ENCODE measurements at places on chromosomes 16 and 17. TPM values are rescaled to one million over a fixed set of nuclear protein-coding genes. Genes with fewer than 3 reads are reported as not detected.

GRCh38 chr17:81045590-81046095 lies 10.7 kb downstream of the BAIAP2 start:
- H3K4me1 ChIP-seq = peaks cover 23% of the 10 kb centered on the region
- peak overlapping the region; percentile 86 for H3K27ac ChIP-seq
- H3K4me3 ChIP-seq = no peak overlapping the region
- no peaks in the 10 kb centered on the region for H3K36me3 ChIP-seq
- H3K27me3 ChIP-seq = no peaks in the 10 kb centered on the region

- no peak overlapping the region for H3K27ac ChIP-seq
- H3K27me3 ChIP-seq = no peaks in the 10 kb centered on the region
- H3K36me3 ChIP-seq = no peaks in the 10 kb centered on the region
- no peak for DNase-seq
- H3K4me3 ChIP-seq = no peak overlapping the region
- no peaks in the 10 kb centered on the region for H3K4me1 ChIP-seq
Measured at GRCh38 chr16:77951788-77952187, 70.6 kb upstream of the CLEC3A start.

DNA sequence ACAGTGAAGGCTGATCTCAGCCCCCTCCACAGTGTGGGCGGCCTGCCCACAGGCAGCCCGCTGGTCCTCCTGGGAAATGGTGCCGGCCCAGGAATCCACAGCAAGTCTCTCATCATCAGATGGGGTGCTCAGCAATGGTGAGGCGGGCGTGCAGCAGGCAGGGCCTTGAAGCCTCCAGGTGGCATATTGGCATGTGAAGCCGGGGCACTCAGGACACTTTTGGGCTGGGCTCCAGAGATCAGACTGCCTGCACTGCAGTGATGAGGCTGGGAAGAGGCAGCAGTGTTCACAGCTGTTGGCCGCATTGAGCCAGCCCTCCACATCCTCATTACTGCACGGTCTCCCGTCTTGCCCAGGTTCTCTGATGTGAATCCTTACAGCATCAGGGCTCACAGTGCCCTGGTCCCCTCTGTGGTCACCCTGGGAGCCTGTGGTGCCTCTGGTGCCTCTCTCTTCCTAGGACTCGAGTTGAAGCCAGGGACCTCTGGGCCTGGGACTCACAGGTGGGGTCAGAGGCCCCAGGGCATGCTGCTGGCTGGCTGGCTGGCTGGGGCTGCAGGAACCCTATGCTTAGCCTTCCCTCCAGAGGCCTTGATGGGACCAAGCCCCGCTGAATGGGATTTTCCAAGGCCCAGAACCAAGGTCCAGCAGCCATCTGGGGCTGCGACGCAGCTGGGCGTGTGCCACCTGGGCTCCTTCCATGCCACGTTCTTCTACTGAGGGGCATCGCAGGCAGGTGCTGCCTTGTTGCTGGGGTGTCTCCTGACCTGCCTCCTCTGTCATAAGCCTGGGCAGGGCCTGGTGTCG lies 48.6 kb downstream of the TNFRSF13B start:
- no peaks in the 10 kb centered on the region for H3K4me1 ChIP-seq
- no peak overlapping the region for H3K27ac ChIP-seq
- H3K27me3 ChIP-seq = no peaks in the 10 kb centered on the region
- no peaks in the 10 kb centered on the region for H3K36me3 ChIP-seq

DNA sequence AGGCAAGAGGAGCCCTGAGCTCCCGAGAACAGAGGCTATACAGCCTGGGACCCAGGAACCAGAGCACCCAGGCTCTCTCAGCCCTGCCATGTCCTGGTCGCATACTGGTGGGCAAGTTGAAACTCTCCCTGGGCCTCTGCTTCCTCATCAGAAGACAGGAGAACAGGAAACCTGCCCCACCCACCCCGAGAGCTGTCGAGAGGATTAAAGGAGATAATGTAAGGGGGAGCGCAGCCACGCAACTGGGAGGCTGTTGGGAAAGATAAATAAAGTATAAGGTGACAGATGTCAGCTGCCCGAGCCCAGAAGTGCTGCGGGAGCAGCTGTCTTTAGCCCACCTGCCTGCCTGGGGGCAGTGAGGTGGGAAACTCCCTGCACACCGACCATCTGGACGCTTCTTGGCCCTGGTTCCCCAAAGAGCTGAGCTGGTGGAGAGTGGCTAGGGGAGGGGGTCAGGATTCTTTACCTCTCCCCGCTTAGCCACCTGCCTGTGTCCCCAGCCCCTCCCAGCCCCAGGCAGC lies 6.8 kb downstream of the KIF19 start:
- no peaks in the 10 kb centered on the region for H3K36me3 ChIP-seq
- no peak for DNase-seq
- no peak overlapping the region for H3K4me3 ChIP-seq
- H3K4me1 ChIP-seq = no peaks in the 10 kb centered on the region
- no peak overlapping the region for H3K27ac ChIP-seq

GRCh38 chr17:6666557-6666956 lies 15.0 kb downstream of the C17orf100 start:
- H3K36me3 ChIP-seq = no peaks in the 10 kb centered on the region
- H3K4me1 ChIP-seq = no peaks in the 10 kb centered on the region
- DNase-seq = no peak
- H3K4me3 ChIP-seq = no peak overlapping the region
- H3K27me3 ChIP-seq = no peaks in the 10 kb centered on the region
- H3K27ac ChIP-seq = no peak overlapping the region

- no peak overlapping the region for H3K4me3 ChIP-seq
- no peaks in the 10 kb centered on the region for H3K36me3 ChIP-seq
- no peak for DNase-seq
- no peaks in the 10 kb centered on the region for H3K4me1 ChIP-seq
- no peaks in the 10 kb centered on the region for H3K27me3 ChIP-seq
Measured at GRCh38 chr17:71964559-71964958, 156.3 kb upstream of the SOX9 start.

- H3K4me1 ChIP-seq = no peaks in the 10 kb centered on the region
- H3K4me3 ChIP-seq = no peak overlapping the region
- no peak overlapping the region for H3K27ac ChIP-seq
Measured at GRCh38 chr17:5793157-5793556, 208.8 kb upstream of the NLRP1 start.

DNA sequence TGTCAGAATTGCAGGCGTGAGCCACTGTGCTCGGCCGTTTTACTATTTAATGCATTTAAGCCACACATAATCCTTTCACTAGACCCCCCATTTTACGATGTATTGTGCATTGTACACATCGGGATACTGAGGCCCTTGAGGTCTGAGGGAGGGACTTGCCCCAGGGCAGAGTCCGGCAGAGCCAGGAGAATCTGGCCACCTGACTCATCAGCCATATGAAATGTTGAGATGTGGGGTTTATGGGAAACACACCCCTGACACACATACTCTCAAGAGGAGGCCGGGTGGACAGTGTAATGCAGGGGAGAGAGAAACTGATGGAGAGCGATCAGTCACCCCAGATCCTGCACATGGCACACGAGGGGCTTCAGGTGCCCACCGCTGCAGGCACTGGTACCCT lies 196.6 kb downstream of the ZNF423 start:
- H3K4me1 ChIP-seq = no peaks in the 10 kb centered on the region
- H3K36me3 ChIP-seq = no peaks in the 10 kb centered on the region
- H3K27ac ChIP-seq = no peak overlapping the region
- no peaks in the 10 kb centered on the region for H3K27me3 ChIP-seq

- H3K4me1 ChIP-seq = no peaks in the 10 kb centered on the region
- no peak overlapping the region for H3K4me3 ChIP-seq
- DNase-seq = no peak
- peak overlapping the region; percentile 8 for H3K27ac ChIP-seq
- H3K27me3 ChIP-seq = no peaks in the 10 kb centered on the region
Measured at GRCh38 chr17:65556910-65557348, 4.5 kb downstream of the AXIN2 start.

- H3K27ac ChIP-seq = no peak overlapping the region
- no peaks in the 10 kb centered on the region for H3K27me3 ChIP-seq
- no peaks in the 10 kb centered on the region for H3K4me1 ChIP-seq
- no peak overlapping the region for H3K4me3 ChIP-seq
- H3K36me3 ChIP-seq = no peaks in the 10 kb centered on the region
Measured at GRCh38 chr16:84479716-84480450, 24.6 kb downstream of the MEAK7 start.

- H3K36me3 ChIP-seq = peaks cover 12% of the 10 kb centered on the region
- no peak overlapping the region for H3K27ac ChIP-seq
- no peak for DNase-seq
- no peaks in the 10 kb centered on the region for H3K27me3 ChIP-seq
- no peaks in the 10 kb centered on the region for H3K4me1 ChIP-seq
- H3K4me3 ChIP-seq = no peak overlapping the region
Measured at GRCh38 chr16:87332150-87332549, 15.0 kb upstream of the C16orf95 start.

GRCh38 chr16:86198206-86199118 lies 299.5 kb downstream of the IRF8 start:
- H3K4me3 ChIP-seq = no peak overlapping the region
- H3K27me3 ChIP-seq = no peaks in the 10 kb centered on the region
- no peak for DNase-seq
- H3K36me3 ChIP-seq = no peaks in the 10 kb centered on the region

GRCh38 chr16:74603848-74604247 lies 3.1 kb downstream of the GLG1 start:
- no peak overlapping the region for H3K27ac ChIP-seq
- DNase-seq = no peak
- H3K4me3 ChIP-seq = no peak overlapping the region
- no peaks in the 10 kb centered on the region for H3K4me1 ChIP-seq
- no peaks in the 10 kb centered on the region for H3K36me3 ChIP-seq

GRCh38 chr16:85650135-85650843 lies 37.2 kb downstream of the GSE1 start:
- H3K27ac ChIP-seq = no peak overlapping the region
- H3K36me3 ChIP-seq = no peaks in the 10 kb centered on the region
- H3K27me3 ChIP-seq = no peaks in the 10 kb centered on the region
- no peak for DNase-seq
- H3K4me1 ChIP-seq = no peaks in the 10 kb centered on the region

- no peaks in the 10 kb centered on the region for H3K36me3 ChIP-seq
- H3K4me3 ChIP-seq = no peak overlapping the region
- H3K4me1 ChIP-seq = no peaks in the 10 kb centered on the region
Measured at GRCh38 chr17:77572851-77573250, 385.7 kb upstream of the TNRC6C start.

DNA sequence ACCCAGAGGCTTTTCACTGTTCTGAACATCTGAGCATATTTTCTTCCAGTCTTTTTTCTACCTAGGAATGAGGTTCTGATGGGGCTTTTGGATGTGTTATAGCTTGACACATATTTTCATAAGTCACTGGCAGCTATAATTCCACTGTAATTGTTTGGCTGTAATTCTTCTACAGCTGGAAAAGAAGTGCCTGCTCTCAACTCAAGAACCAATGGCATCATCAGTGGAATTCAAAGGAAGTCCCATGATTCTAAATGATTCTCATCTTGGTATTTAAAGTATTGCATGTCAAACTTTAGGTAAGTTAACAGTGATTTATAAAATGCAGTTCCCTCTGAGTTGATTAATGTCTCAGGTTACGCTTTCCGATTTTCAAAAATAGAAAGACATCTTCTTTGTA lies 16.8 kb downstream of the WIPI1 start:
- no peaks in the 10 kb centered on the region for H3K36me3 ChIP-seq
- H3K27ac ChIP-seq = no peak overlapping the region
- no peak for DNase-seq
- H3K4me1 ChIP-seq = peaks cover 6% of the 10 kb centered on the region
- no peak overlapping the region for H3K4me3 ChIP-seq

DNA sequence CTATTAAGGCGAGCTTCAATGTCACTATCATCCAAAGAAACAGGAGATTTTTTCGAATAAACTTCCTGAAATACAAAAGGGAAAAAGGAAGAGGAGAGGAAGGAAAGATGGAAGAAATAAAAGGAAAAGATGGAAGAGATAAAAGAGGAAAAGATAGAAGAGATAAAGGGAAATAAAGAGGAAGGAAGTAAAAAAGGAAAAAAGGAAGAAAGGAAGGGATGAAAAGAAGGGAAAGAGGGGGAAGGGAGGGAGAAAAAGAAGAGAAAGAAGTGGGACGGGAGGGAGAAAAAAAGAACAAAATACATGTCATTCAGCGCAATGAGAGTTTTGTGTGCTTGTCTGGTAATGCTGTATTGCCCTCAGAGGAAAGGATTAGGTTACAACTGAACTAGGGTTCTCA lies 62.2 kb downstream of the CEP112 start:
- no peak for DNase-seq
- no peaks in the 10 kb centered on the region for H3K36me3 ChIP-seq
- H3K4me1 ChIP-seq = no peaks in the 10 kb centered on the region
- no peak overlapping the region for H3K4me3 ChIP-seq
- no peaks in the 10 kb centered on the region for H3K27me3 ChIP-seq
- H3K27ac ChIP-seq = no peak overlapping the region

GRCh38 chr16:61024180-61024900 lies 1011.9 kb downstream of the CDH8 start:
- no peaks in the 10 kb centered on the region for H3K36me3 ChIP-seq
- DNase-seq = no peak
- no peak overlapping the region for H3K4me3 ChIP-seq
- no peaks in the 10 kb centered on the region for H3K27me3 ChIP-seq

- H3K27me3 ChIP-seq = no peaks in the 10 kb centered on the region
- no peak for DNase-seq
- H3K36me3 ChIP-seq = no peaks in the 10 kb centered on the region
- peaks cover 16% of the 10 kb centered on the region for H3K4me1 ChIP-seq
- H3K4me3 ChIP-seq = no peak overlapping the region
Measured at GRCh38 chr17:78176548-78177025, 8.2 kb downstream of the SYNGR2 start.

DNA sequence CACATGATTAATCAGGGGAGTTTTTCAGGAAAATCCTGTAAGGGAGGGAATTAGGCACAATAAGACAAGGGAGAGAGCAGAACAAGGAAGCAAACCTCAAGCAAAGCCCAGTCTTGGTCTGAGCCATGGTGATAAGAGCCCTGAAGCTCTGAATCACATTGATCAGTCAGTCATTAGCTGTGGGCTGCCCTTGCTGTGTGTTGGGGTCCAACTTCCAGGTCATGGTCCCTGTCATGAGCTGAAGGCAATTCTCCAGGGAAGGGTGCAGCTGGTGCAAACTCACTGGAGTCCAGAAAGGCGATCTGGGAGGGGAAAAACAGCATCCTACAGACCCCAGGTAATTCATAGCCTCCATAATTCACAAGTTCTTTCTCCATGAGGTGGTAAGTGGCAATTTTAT lies 89.9 kb downstream of the CYLD start:
- no peaks in the 10 kb centered on the region for H3K27me3 ChIP-seq
- H3K4me1 ChIP-seq = no peaks in the 10 kb centered on the region
- no peaks in the 10 kb centered on the region for H3K36me3 ChIP-seq
- no peak for DNase-seq
- no peak overlapping the region for H3K4me3 ChIP-seq

- H3K27me3 ChIP-seq = no peaks in the 10 kb centered on the region
- H3K4me3 ChIP-seq = no peak overlapping the region
- H3K36me3 ChIP-seq = no peaks in the 10 kb centered on the region
Measured at GRCh38 chr17:67679225-67679624, 38.5 kb upstream of the NOL11 start.

GUCY2D gene
- total RNA-seq = 0.15 TPM

SUZ12 gene
- total RNA-seq = 25.9 TPM

LDHD gene
- total RNA-seq = 10.7 TPM

TPSG1 gene
- not detected for total RNA-seq

C17orf50 gene
- total RNA-seq = not detected

EVPL gene
- 3.9 TPM for total RNA-seq

ZSCAN10 gene
- total RNA-seq = not detected

PRAC2 gene
- total RNA-seq = not detected

PDE6G gene
- not detected for total RNA-seq
